ENCODE measurements at places on chromosomes 2 and 18.

DNA sequence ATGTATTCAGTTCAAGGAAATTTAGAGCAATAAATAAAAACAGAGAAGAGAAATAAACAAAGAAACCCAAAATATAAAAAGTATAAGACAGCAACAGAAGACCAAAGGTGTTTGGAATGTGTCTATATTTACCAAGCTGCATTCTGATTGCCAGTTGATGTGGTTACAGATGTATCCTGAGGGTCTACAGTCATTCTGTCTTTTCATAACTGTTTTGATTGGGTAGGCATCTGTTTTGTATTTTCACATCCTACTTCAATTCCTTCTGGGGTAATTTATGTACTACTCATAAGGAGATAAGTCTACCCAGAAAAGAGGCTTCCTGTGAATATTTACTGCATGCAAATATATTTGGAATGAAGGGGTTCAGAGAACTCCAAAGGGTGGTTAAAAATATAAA, 596.8 kb upstream of the GCFC2 start:
- DNase-seq: no peak

DNA sequence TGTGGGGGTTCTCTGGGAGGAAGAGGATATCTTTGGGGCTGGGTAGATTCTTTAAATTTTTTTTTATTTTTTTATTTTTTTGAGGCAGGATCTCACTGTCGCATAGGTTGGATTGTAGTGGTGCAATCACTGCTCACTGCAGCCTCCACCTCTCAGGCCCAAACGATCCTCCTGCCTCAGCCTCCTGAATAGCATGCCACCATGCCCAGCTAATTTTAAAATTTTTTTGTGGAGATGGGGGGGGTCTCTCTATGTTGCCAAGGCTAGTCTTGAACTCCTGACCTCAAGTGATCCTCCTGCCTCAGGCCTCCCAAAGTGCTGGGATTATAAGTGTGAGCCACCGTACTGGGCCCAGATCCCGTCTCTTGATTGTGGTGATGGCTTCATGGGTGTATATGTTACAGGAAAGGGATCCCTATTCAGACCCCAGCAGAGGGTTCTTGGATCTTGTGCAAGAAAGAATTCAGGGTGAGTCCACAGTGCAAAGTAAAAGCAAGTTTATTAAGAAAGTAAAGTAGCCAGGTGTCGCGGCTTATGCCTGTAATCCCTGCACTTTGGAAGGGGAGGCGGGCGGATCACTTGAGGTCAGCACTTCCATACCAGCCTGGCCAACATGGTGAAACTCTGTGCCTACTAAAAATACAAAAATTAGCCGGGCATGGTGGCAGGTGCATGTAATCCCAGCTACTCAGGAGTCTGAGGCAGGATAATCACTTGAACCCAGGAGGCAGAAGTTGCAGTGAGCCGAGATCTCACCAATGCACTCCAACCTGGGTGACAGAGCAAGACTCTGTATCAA, 2.0 kb upstream of the C2orf68 start:
- DNase-seq: no peak

- no peak for DNase-seq
Measured at GRCh38 chr2:223944166-223944702, 901 bp downstream of the WDFY1 start.

DNA sequence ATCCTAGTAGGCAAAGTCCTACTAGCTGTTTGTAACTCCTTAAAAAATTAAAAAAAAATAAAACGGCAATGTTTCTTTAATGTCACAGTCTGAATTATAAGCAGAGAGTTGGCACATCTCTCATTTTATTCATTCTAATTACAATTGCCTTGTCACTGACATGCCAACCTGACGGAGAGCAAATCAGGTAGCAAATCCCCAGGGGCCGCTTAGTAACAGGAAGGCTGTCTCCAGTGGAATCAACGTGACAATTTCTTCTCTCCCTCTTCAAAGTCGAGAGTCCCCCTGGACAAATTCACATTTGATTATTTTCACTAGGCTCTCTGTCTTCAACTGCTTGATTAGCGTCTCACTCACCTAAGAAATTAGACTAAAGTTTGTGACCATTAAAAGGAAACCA, 1598.9 kb upstream of the PIK3C3 start:
- no peak for DNase-seq

- DNase-seq: no peak
Measured at GRCh38 chr2:98050070-98050469, 36.9 kb upstream of the VWA3B start.

GRCh38 chr2:69816923-69817542, 12.4 kb upstream of the GMCL1 start:
- peak; percentile 88 for DNase-seq

GRCh38 chr2:137938204-137938603, 26.1 kb upstream of the HNMT start:
- DNase-seq: peak; percentile 71

GRCh38 chr18:23198217-23198845, 63.0 kb downstream of the CABLES1 start:
- no peak for DNase-seq

Measured in AG10803 (cell line).